ENCODE measurements at places on chromosomes 7 and 10.

DNA sequence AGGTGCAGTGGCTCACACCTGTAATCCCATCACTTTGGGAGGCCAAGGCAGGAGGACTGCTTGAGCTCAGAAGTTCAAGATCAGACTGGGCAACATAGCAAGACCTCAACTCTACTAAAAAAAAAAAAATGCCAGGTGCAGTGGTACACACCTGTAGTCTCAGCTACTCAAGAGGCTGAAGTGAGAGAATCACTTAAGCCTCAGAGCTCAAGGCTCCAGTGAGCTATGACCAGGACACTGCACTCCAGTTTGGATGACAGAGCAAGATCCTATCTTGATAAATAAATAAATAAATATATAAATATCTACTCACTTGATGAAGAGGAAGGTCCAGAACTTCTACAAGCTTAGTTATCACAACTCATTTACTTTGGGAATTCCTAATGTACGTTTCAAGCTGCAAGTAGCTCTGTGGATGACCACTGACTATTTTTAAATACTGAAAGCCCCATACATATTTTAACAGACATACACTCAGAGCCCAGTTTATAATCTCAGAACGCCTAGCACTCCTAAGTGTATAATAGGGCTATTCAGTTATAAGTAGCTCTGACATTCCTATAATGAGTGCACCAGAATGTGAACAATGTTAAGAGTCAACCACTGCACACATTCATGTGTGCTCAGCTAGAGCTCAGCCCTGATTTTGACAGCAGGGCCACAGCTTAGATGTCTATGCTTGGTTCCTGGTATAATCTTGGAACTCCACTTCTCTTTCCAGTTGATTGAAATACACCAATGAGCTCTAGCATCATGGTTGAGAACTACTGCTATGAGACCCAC is 119.1 kb downstream of the CUBN start:
- no peak overlapping the region for H3K4me3 ChIP-seq
- no peaks in the 10 kb centered on the region for H3K4me1 ChIP-seq
- H3K27me3 ChIP-seq, result no peaks in the 10 kb centered on the region
- H3K36me3 ChIP-seq, result no peaks in the 10 kb centered on the region

DNA sequence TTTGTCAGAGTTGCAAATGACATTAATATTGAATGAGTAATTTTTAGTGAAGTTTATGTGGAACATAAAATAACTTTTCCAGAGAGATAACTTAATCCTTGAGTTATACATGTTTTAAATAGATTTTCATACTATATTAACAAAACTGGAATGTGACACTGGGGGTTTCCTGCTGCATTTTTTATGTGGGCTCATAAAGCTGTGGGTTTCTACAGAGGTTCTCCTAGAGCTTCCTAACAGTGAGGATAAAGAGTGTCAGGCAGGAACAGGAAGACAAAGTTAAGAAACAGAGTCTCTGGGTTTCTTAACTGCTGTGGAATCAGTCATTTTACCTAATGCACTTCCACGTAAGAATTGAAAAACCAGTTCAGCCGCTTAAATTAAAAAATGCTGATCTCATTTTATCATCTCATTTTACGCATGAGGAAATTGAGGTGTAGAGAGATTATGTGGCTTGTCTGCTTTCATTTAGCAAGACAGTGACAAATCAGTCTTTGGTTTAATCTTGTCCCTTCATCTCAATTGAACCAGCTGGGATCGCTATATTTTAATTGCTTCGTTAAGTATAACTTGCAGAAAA is 5.0 kb downstream of the CD36 start:
- no peaks in the 10 kb centered on the region for H3K4me1 ChIP-seq
- H3K27ac ChIP-seq, result no peak overlapping the region
- no peaks in the 10 kb centered on the region for H3K27me3 ChIP-seq
- H3K4me3 ChIP-seq, result no peak overlapping the region
- no peak for DNase-seq
- no peaks in the 10 kb centered on the region for H3K36me3 ChIP-seq

GRCh38 chr7:107158028-107158427 is 10.8 kb upstream of the HBP1 start:
- no peaks in the 10 kb centered on the region for H3K4me1 ChIP-seq
- H3K27ac ChIP-seq, result no peak overlapping the region
- H3K27me3 ChIP-seq, result no peaks in the 10 kb centered on the region
- peaks cover 3% of the 10 kb centered on the region for H3K36me3 ChIP-seq
- H3K4me3 ChIP-seq, result no peak overlapping the region
- DNase-seq, result no peak

DNA sequence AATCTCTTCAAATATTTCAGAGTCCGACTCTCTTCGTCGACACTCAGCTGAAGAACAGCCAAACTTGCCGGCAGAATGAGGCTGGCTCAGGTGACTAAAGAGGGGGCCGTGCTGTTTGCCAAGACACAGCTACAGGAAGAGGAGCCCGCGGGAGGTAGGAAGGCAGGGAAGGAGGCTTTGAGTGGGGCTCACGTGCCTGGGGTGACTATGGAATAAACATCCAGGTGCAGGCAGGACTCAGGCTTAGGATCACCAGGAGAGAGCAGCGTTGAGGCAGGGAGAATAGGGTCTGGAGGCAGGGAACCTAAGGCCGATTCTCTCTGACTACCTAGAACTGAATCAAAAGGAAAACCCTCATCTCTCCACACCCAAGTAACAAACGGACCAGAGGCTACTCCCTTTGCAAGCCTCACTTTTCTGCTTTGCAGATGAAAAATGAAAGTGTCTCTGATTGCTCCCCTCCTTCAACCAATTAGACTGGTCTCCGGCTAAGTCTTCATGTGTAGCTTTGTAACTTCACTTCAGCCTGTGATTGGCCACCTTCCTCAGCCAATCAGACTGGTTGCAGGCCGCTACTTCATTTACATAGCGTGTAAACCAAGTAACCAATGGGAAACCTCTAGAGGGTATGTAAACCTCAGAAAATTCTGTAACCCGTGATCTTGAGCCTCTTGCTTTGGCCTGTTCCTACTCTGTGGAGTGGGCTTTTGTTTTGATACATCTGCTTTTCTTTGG is 19.7 kb upstream of the BNIP3 start:
- H3K36me3 ChIP-seq, result no peaks in the 10 kb centered on the region
- no peak overlapping the region for H3K4me3 ChIP-seq
- no peak for DNase-seq
- H3K27ac ChIP-seq, result no peak overlapping the region

GRCh38 chr7:159125104-159125954 is 19.3 kb downstream of the VIPR2 start:
- no peak overlapping the region for H3K4me3 ChIP-seq
- no peak for DNase-seq
- no peak overlapping the region for H3K27ac ChIP-seq

GRCh38 chr7:148799893-148800555 is 84.1 kb downstream of the EZH2 start:
- no peak overlapping the region for H3K27ac ChIP-seq
- no peaks in the 10 kb centered on the region for H3K27me3 ChIP-seq
- no peaks in the 10 kb centered on the region for H3K4me1 ChIP-seq

DNA sequence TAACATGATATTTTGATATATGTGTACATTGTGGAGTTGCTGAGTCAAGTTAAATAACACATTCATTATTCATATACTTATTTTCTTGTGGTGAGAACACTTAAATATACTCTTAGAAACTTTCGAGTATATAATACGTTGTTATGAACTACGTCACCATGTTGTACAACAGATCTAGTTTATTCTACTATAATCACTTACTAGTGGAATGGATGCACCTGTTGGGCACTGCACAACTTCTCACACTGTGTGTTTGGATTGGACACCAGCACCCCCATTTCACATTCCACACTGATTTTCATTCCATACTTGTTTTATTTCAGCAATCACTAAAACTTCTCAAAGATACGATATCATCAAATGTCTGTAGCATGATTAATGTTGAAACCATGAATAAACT is 407.3 kb downstream of the RPS24 start:
- no peaks in the 10 kb centered on the region for H3K27me3 ChIP-seq
- no peak for DNase-seq
- H3K4me3 ChIP-seq, result no peak overlapping the region
- H3K4me1 ChIP-seq, result no peaks in the 10 kb centered on the region
- no peaks in the 10 kb centered on the region for H3K36me3 ChIP-seq

DNA sequence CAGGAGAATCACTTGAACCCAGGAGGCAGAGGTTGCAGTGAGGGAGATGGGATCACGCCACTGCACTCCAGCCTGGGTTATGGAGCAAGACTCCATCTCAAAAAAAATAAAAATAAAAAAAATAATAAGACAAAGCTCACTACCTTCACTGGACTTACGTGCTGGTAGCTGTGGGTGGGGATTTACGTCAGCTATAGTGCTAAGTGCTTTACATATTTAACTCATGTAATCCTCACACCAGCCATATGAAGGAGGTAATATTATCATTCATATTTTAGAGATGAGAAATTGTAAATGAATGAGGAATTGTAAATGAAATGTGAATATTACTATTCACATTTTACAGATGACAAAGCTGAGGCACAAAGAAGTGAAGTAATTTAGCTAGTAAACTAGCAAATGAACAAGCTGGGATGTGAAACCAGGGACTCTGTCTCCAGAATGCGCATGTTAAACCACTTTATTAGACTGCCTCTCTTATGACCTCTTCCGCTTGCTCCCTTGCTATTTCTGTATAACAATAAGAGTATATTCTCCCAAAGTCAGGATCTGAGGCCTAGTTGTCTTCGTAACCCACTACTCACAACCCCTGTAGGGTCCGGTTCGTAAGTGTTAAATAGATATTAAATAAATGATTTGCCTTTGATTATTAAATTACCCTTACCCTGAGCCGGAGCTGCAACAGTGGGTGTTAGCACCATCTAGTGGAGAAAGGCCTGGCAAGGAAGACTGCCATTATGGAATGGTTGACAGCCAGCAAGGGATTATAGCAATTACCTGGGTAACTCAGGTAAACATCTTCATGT is 70.2 kb downstream of the HTR7 start:
- no peaks in the 10 kb centered on the region for H3K36me3 ChIP-seq
- no peaks in the 10 kb centered on the region for H3K27me3 ChIP-seq
- H3K4me1 ChIP-seq, result peaks cover 5% of the 10 kb centered on the region
- no peak overlapping the region for H3K27ac ChIP-seq
- H3K4me3 ChIP-seq, result no peak overlapping the region

DNA sequence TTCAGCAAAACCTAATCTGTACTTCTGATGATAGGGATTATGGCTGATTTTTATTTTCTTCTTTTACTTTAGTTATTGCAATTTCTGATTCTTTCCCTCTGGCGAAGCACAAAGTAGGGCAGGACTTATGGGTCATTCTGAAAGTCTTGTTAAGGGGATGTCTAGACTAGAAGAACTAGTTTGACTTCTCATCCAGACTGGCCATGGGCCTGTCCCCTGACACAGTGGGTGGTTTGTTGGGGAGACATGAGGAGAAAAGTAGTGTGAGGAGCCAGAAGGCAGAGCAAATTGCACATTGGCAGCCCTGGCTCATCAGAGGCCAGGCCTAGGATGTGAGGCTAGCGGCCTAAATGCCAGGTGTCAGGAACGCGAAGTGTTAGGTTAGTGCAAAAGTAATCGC is 152.8 kb downstream of the RTKN2 start:
- no peak overlapping the region for H3K4me3 ChIP-seq
- H3K4me1 ChIP-seq, result no peaks in the 10 kb centered on the region
- no peaks in the 10 kb centered on the region for H3K36me3 ChIP-seq
- H3K27me3 ChIP-seq, result no peaks in the 10 kb centered on the region
- no peak overlapping the region for H3K27ac ChIP-seq

DNA sequence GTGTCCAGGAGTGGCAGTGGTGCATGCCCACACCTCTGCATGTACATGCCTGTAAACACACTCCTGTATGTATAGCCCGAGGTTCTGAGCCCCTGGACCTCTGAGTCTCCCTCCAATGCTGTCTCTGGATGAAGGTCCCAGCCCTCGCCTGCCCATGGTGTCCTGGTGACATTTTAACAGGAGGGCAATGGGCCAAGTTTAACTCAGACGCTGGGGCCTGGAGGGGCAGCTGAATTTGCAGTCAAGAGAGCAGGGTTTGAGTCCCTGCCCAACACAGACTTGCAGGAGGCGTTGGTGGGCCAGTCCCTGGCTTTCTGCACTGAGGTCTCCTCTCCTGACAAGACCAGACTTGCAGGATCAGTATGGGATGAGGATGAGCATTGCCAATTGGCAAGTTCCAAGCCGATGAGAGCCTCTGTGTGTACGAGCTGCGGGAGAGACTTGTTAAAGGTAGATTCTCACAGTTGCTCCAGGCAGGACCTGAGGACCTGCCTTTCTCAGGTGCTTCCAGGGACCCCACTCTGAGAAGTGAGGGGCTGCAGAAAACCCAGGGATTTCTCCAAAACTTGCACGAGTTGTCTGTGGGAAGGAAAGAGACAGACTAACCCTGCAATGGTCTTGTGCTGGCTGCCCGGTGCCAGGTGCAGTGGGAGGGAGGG is 141.9 kb downstream of the ELFN1 start:
- H3K4me1 ChIP-seq, result no peaks in the 10 kb centered on the region
- no peaks in the 10 kb centered on the region for H3K36me3 ChIP-seq
- no peak overlapping the region for H3K4me3 ChIP-seq
- H3K27me3 ChIP-seq, result no peaks in the 10 kb centered on the region

DNA sequence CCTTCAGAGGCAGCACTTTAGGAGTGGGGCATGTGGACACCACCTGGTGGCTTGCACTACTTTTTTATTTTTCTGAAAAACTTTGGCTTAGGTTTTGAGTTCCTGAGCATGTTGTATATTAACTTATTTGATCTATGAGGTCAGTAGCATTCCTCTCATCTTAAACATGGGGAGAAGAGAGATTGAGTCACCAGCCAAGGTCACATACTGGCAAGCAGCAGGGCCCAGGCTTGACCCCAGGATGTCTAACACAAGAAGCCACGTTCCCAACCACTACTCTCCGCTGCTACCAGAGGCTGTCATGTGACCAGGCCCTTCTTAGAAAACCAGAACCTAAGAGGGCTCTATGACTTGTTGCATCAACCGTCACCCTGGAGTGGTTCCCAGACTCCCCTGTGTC is 210.3 kb upstream of the GPR26 start:
- no peaks in the 10 kb centered on the region for H3K36me3 ChIP-seq
- H3K27ac ChIP-seq, result no peak overlapping the region
- DNase-seq, result no peak
- no peaks in the 10 kb centered on the region for H3K27me3 ChIP-seq
- peaks cover 17% of the 10 kb centered on the region for H3K4me1 ChIP-seq
- no peak overlapping the region for H3K4me3 ChIP-seq

GRCh38 chr10:62133618-62134017 is 135.0 kb downstream of the RTKN2 start:
- DNase-seq, result no peak
- H3K27ac ChIP-seq, result no peak overlapping the region
- no peaks in the 10 kb centered on the region for H3K4me1 ChIP-seq
- no peak overlapping the region for H3K4me3 ChIP-seq

DNA sequence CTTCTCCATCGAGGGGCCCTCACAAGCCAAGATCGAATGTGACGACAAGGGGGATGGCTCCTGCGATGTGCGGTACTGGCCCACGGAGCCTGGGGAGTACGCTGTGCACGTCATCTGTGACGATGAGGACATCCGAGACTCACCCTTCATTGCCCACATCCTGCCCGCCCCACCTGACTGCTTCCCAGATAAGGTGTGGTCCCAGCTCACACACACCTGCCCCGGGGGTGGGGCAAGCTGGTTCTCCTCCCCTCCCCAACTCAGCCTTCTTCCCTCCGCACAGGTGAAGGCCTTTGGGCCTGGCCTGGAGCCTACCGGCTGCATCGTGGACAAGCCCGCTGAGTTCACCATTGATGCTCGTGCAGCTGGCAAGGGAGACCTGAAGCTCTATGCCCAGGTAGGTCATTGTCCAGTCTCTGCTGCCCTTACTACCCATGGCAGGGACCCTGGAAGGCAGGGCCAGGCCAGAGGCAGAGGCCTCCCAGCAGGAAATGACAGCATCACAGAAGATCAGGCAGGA is 11.0 kb downstream of the FLNC start:
- H3K27me3 ChIP-seq, result no peaks in the 10 kb centered on the region
- H3K36me3 ChIP-seq, result no peaks in the 10 kb centered on the region
- no peaks in the 10 kb centered on the region for H3K4me1 ChIP-seq

Measured in H1 (cell line).